ENCODE measurements at places on chromosomes 7 and 10.

GRCh38 chr10:12484002-12484918 is 134.9 kb downstream of the CAMK1D start:
- H3K4me3 ChIP-seq: no peak overlapping the region
- H3K36me3 ChIP-seq: no peaks in the 10 kb centered on the region
- peak overlapping the region; percentile 35 for H3K27ac ChIP-seq
- DNase-seq: no peak

DNA sequence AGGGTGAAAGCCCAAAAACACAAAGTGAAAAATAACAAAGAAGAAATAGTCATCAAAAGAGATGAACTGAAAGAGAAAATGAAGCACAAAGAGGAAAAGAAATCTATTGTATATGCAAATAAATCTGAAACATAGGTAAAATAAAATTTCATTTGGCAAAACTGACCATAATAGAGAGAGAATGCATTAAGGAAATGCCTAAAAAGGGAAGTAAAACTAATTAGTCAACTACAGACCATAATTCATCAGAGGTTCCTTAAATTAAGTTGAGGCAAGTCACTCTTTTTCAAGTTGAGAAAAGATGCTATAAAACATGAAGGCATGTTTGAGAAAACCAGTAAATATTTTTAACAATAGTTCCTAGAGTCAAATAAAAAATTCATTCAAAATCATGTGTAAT is 233.3 kb downstream of the LRRN3 start:
- no peak overlapping the region for H3K4me3 ChIP-seq
- no peak for DNase-seq
- no peak overlapping the region for H3K27ac ChIP-seq
- no peaks in the 10 kb centered on the region for H3K27me3 ChIP-seq

- H3K36me3 ChIP-seq: no peaks in the 10 kb centered on the region
- no peak overlapping the region for H3K27ac ChIP-seq
- no peaks in the 10 kb centered on the region for H3K27me3 ChIP-seq
- H3K4me3 ChIP-seq: no peak overlapping the region
These were observed 45.2 kb downstream of the PARD3 start for GRCh38 chr10:34769899-34770298.

DNA sequence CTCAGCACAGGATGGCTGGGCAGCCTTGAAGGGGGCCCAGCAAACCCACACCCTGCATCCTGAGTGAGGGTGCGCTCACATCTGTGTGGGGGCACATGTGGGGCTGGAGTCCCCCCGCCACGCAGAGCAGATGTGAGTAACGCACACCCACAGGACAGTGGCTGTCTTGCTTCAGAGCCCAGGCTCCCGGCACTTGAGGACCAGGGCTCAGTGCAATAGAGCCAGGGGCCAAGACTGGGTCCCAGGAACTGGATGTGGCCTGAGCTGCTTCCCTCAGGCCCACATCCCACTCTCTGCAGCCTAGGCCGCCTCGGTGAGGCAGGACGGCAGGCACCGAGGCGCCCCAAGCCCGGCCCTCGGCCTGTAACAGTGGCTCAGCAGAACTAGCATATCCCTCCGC is 159.9 kb downstream of the MAD1L1 start:
- no peaks in the 10 kb centered on the region for H3K4me1 ChIP-seq
- H3K4me3 ChIP-seq: no peak overlapping the region
- no peak overlapping the region for H3K27ac ChIP-seq
- H3K36me3 ChIP-seq: peaks cover 25% of the 10 kb centered on the region

- DNase-seq: no peak
- H3K36me3 ChIP-seq: peaks cover 56% of the 10 kb centered on the region
- H3K27ac ChIP-seq: no peak overlapping the region
- no peaks in the 10 kb centered on the region for H3K27me3 ChIP-seq
These were observed 100.6 kb downstream of the DLG5 start for GRCh38 chr10:77825965-77826364.

DNA sequence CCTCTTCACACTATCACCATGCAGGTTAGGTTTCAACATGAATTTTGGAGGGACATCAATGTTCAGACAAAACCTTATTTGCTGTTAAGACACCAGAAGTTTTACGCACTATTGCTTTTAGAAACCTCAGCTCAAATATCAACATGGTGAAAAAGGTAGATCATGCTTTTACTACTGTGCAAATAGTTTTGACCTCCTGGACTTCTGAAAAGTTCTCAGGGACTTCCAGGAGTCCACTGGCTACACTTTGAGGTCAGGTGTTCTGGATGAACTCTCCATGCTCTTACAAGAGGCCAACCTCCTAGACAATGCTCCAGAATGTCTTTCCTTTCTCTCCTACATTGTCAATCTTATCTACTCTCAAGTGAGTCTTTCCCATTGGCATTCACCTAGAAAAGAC is 55.9 kb downstream of the SLC25A13 start:
- H3K27me3 ChIP-seq: no peaks in the 10 kb centered on the region
- H3K4me3 ChIP-seq: no peak overlapping the region
- no peak overlapping the region for H3K27ac ChIP-seq
- DNase-seq: no peak
- peaks cover 7% of the 10 kb centered on the region for H3K36me3 ChIP-seq

GRCh38 chr10:78389419-78389818 is 355.8 kb downstream of the RPS24 start:
- H3K36me3 ChIP-seq: no peaks in the 10 kb centered on the region
- H3K27ac ChIP-seq: no peak overlapping the region
- H3K4me3 ChIP-seq: no peak overlapping the region
- H3K4me1 ChIP-seq: no peaks in the 10 kb centered on the region
- no peaks in the 10 kb centered on the region for H3K27me3 ChIP-seq

GRCh38 chr7:3234851-3235250 is 66.2 kb upstream of the SDK1 start:
- no peak overlapping the region for H3K4me3 ChIP-seq
- H3K4me1 ChIP-seq: no peaks in the 10 kb centered on the region
- H3K27me3 ChIP-seq: no peaks in the 10 kb centered on the region
- no peaks in the 10 kb centered on the region for H3K36me3 ChIP-seq
- no peak for DNase-seq

GRCh38 chr7:9796241-9796640 is 1177.4 kb upstream of the PHF14 start:
- H3K4me1 ChIP-seq: no peaks in the 10 kb centered on the region
- H3K36me3 ChIP-seq: no peaks in the 10 kb centered on the region
- no peak overlapping the region for H3K4me3 ChIP-seq
- no peaks in the 10 kb centered on the region for H3K27me3 ChIP-seq

DNA sequence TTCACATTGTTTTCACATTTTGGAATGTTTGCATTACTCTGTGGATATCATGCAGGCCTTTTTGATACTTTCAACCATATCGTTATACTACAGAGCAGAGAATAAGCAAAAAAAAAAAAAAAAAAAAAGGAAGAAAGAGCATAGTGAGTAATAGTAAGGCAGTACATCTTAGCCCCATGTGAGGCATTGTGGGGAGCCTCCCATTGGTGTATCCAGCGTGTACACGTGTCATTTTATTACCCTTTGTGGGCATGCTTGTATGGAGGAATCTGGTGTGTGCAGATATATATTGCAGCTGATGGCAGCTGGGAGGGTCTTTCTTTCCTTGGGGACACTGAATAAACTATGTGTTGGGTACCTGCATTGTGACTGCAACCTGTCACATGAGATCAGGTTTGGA is 19.6 kb downstream of the R3HCC1L start:
- H3K27ac ChIP-seq: no peak overlapping the region
- no peaks in the 10 kb centered on the region for H3K27me3 ChIP-seq
- no peaks in the 10 kb centered on the region for H3K4me1 ChIP-seq
- H3K4me3 ChIP-seq: no peak overlapping the region
- no peak for DNase-seq

DNA sequence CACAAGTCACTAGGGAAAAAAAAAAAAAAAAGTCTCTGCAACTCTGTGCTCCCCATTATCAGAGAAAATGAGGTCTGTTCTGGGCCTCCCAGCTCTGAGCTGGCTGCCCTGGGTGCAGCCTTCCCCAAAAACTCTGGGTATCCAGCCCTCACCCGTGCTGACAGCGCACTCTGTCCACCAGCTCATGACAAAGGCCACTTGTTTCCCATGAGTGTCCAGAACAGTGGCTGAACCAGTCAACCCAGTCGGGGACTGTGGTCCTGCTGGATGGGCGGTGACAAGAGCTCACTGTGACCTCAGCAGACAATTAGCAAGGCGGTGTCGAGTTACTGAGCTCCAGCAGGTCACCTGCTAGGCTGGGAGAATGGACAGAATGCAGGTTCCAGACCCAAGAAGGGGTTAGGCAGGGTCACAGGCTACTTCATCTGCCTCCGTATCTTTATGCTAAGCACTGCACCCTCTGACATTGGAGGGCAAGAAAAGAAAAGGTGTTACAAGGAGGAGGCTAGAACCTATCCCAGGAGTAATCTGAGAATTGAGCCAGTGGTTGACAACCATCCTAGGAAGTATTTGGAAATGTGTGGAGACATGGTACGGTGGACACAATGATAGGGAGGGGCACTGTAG is 37.2 kb downstream of the DLG5 start:
- peak; percentile 93 for DNase-seq
- peak overlapping the region; percentile 59 for H3K27ac ChIP-seq
- no peaks in the 10 kb centered on the region for H3K27me3 ChIP-seq
- peaks cover 27% of the 10 kb centered on the region for H3K4me1 ChIP-seq
- no peak overlapping the region for H3K4me3 ChIP-seq

GRCh38 chr10:4671451-4672145 is 154.4 kb upstream of the AKR1E2 start:
- H3K27ac ChIP-seq: no peak overlapping the region
- no peak overlapping the region for H3K4me3 ChIP-seq
- DNase-seq: no peak
- H3K27me3 ChIP-seq: no peaks in the 10 kb centered on the region
- no peaks in the 10 kb centered on the region for H3K4me1 ChIP-seq
- no peaks in the 10 kb centered on the region for H3K36me3 ChIP-seq

DNA sequence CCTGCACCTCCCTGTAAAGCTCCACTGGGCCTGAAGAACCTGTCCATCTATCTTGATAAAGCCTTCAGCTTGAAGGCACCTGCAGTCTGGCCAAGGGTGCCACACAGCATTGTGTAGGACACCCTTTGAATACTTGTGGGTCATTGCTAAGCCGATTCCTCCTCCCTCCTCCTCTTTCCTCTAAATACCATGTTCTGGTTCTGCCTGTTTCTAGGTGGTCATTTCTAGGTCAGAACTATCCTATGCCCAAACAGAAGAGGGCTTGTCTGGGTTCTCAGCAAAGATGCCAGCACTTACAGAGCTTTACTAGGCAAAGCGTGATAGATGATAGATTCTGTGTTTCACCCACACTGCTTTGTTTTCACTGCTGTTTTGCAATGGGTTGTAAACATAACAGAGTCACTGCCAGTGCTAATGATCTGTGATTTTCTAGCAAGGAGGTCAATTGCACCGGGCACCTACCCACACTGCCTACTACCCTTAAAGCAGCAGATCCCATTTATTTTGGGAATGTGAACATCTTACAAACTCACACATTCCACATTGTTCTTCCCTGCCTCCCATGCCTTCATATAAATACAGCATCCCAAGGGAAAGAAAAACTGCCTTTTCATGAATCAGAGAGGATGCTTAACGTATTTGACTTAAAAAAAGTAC is 279.1 kb upstream of the PITRM1 start:
- DNase-seq: no peak
- H3K4me1 ChIP-seq: peaks cover 12% of the 10 kb centered on the region
- no peaks in the 10 kb centered on the region for H3K36me3 ChIP-seq
- peak overlapping the region; percentile 66 for H3K27ac ChIP-seq

DNA sequence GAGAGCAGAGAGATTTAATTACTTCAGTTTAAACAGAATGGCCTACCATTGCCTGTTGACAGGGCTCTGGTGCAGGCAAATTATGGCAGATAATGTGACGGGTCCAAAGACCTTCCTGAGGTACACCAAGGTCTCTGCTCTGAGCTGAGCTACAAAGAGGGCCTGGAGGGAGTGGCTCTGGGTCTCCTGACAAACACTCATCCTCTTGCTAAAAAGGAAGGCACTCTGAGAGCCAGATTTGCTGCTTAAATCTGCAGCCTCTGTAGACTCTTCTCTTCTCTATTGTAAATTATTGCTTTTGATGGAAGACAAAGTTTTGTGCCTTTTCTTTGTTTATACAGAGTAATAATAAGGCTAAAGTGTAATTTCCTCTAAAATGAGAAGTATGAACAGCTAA is 529.5 kb upstream of the FZD8 start:
- H3K27me3 ChIP-seq: no peaks in the 10 kb centered on the region
- DNase-seq: no peak
- H3K36me3 ChIP-seq: no peaks in the 10 kb centered on the region
- no peak overlapping the region for H3K27ac ChIP-seq
- H3K4me3 ChIP-seq: no peak overlapping the region
- peaks cover 11% of the 10 kb centered on the region for H3K4me1 ChIP-seq

GRCh38 chr10:42743697-42744096 is 38.9 kb upstream of the BMS1 start:
- H3K27ac ChIP-seq: peak overlapping the region; percentile 44
- H3K4me3 ChIP-seq: no peak overlapping the region
- no peaks in the 10 kb centered on the region for H3K27me3 ChIP-seq
- H3K36me3 ChIP-seq: no peaks in the 10 kb centered on the region

- no peaks in the 10 kb centered on the region for H3K36me3 ChIP-seq
- no peaks in the 10 kb centered on the region for H3K4me1 ChIP-seq
- no peak overlapping the region for H3K27ac ChIP-seq
These were observed 70.1 kb upstream of the VWC2 start for GRCh38 chr7:49703337-49703736.

- H3K4me3 ChIP-seq: no peak overlapping the region
- H3K27me3 ChIP-seq: no peaks in the 10 kb centered on the region
- H3K27ac ChIP-seq: no peak overlapping the region
- H3K36me3 ChIP-seq: peaks cover 18% of the 10 kb centered on the region
- DNase-seq: no peak
- no peaks in the 10 kb centered on the region for H3K4me1 ChIP-seq
These were observed 110.1 kb upstream of the GPR22 start for GRCh38 chr7:107359520-107360316.

DNA sequence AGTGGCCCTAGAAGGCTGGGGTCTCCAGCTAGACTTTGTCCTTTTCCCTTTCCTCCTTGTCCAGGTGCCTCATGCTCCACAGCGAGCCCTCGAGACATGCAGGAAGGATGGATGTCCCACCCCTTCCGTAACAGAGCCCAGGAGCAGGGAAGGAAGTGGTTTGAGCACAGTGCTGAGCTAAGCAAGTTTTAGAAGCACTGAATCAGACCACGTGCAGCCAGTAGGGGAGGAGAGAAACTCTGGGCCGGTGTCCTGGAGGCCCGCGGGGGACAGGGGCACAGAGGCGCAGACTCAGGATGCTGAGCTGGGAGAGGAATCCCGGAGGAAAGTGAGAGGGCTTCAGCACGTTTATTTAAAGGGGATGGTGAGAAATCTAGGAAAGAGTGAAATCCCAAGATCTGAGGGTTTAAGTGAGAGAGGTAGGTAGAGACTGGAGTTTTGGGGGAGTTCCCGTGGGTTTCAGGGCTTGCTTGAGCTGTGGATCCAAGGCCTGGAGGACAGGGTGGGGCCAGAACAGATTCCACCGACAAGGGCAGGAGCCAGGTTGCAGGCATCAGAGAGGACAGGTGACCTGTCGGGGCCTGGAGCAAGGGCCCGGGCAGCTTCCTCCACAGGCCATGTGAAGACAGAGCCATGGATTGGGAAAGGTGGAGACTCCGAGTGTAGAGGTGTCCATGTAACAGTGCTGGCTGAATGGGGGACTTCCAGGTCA is 4.4 kb upstream of the IRF5 start:
- no peak for DNase-seq
- peaks cover 15% of the 10 kb centered on the region for H3K4me1 ChIP-seq
- H3K4me3 ChIP-seq: peak overlapping the region; percentile 10
- H3K27ac ChIP-seq: peak overlapping the region; percentile 46

GRCh38 chr7:50276483-50276882 is 28.0 kb upstream of the IKZF1 start:
- H3K4me1 ChIP-seq: no peaks in the 10 kb centered on the region
- no peaks in the 10 kb centered on the region for H3K27me3 ChIP-seq
- no peaks in the 10 kb centered on the region for H3K36me3 ChIP-seq
- H3K27ac ChIP-seq: no peak overlapping the region

- no peak overlapping the region for H3K27ac ChIP-seq
- no peak for DNase-seq
- no peaks in the 10 kb centered on the region for H3K36me3 ChIP-seq
These were observed 154.3 kb downstream of the ARHGAP21 start for GRCh38 chr10:24569330-24569796.

Data from upper lobe of left lung (tissue), 6 donors.